ENCODE measurements at places on chromosomes 6 and 20.

- no peak for DNase-seq
Measured at GRCh38 chr6:16158943-16159557, 30.2 kb downstream of the MYLIP start.

GRCh38 chr6:782141-782540 is 89.2 kb upstream of the EXOC2 start:
- DNase-seq = no peak

DNA sequence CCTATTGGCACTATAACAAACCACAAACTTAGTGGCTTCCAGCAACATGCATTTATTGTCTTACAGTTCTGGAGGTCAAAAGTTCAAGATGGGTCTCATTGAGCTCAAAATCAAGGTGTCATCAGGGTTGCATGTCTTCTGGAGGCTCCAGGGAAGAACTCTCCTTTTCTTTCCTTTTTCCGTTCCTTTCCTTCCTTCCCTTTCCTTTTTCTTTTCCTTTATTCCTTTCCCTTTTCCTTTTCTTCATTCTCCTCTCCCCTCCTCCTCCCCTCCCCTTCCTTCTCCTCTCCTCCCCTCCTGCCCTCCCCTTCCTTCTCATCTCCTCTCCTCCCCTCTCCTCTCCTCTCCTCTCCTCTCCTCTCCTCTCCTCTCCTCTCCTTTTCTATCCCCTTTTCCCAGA is 460.2 kb upstream of the CDH4 start:
- no peak for DNase-seq

DNA sequence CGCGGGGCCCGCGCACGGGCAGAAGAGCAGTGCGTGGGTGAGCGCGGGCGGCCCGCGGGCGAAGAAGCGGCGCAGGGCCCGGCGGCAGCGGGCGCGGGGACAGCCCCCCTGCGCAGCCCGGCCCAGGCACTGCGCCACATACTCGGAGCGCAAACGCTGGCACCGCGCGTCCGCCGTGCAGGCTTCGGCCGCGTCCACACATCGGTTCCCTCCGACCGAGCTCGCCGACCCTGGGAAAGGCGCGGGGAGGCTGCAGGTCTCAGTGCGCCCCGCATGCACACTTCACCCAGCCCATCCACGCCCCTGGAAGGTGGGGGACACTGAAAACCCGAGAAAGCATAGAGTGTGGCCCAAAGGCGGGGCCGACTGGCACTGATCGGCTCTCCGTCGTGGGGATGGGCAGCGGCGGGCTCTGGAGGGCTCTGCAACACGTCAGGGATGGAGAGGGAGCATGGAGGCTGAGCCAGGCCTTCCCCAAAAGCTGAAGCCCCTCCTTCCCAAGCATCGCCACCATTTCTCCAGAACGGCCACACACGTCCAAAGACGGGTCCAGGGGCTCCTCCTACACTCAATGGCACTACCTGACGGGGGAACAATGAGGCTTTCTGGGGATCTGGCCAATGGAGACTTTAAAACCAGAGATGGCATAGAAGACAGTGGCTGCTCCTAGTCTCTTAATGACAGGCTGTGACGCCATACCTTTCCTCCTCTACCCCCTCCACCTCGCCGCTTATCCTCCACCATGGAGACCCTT is 2.0 kb downstream of the GFRA4 start:
- DNase-seq = no peak

DNA sequence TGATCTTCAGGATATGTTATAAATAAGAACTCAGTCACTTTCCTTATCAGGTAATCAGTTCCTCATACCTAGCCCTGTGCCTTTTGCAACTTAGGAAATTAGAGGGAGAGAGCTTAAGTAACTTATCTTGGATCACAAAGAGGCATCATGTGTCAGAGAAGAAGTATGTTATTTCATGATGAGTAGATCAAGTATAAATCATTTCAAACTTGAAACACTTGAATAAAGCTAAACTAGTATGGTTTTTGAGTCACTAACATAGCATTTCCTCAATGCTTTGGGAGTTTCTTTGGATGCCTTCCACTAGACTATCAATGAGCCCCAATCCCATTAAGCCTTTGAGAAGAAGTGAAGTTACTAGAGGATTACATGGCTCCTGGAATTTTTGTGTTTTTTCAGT is 102.6 kb upstream of the TNFAIP3 start:
- no peak for DNase-seq

DNA sequence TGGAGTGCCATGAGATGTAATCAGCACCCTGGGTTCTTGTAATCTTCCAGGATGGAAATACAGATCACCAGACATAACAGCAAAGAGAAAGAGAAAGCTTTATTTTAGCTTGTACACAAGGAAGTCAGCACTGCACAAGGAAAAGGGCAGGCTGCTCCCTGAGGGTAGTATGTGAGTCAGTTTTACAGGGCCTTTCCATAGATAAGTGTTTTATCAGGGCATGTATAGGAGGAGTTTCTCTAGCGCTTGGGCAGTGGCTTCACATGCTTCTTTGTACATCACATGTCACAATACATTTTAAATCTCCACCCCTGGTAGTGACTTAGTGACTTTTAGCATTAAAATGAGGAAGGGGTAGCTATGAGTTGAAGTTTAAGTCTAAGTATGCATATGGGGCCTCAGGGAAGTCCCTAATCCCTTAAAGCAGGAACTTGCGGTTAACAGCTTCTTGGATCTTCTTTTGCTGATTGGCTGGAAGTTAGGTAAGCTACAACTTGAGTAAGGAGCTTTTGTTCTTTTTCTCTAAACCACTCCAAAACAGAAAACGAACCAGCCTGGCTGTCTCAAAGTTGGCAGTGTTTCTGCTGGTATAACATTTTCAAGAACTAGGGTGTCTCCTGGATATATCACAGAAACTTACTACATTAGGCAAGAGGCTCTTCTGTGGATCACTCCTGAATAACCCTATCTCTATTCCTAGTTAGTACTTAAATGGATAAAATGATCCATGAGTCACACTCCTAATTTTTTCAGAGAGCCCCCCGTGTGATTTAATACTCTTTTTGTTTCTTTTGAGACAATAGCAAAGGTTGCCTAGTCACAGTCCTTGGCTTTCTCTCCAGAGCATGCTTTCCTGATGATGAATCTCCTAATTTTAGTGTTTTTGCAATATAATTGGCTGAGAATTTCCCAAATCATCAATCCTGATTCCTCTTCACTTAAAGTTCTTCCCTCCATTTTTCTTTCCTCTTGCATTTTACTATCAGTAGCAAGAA is 60.2 kb downstream of the MRAP2 start:
- peak; percentile 24 for DNase-seq

- no peak for DNase-seq
Measured at GRCh38 chr6:51302431-51302830, 483.8 kb downstream of the TFAP2B start.

DNA sequence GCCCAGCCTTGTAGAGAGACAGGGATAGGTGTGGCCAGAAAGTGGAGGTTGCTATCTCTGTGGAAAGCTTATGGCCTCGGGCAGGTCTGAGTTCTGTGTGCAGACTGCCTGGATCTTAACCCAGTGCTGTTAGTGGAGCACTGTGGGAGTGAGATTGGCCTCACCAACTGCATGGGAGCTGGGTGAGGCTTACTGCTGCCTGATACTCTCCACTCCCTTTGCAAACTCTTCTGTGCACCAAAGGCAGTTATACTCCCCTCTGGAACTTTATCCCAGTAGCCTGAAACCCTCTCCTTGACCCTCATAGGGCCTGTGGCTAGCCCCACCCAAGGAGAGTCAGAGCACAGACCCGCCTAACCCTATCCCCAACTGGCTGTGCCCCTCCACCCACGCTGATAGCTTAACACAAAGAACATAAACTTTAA is 41.4 kb upstream of the PKIB start:
- no peak for DNase-seq

GRCh38 chr6:17349427-17349826 is 44.0 kb upstream of the CAP2 start:
- no peak for DNase-seq

GRCh38 chr20:54624706-54625390 is 149.5 kb downstream of the DOK5 start:
- DNase-seq = no peak

DNA sequence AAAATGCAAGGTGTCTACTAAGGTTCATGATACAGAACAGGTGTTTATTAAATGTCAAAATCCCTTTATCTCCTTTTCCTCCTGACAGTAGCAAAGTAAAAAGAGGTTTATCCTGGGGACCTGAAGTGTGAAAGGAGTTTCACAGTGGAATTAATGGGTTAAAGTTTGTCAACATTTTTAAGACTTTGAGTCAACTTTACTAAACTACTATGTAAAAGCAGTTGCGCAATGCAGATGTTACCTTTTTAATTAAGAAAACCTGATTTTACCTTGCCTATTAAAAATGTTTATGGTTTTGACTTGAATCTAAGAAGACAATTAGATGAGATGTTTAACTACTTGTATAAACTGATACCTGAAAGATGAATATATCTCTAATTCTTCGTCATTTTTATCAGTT is 14.6 kb downstream of the PKIB start:
- no peak for DNase-seq

DNA sequence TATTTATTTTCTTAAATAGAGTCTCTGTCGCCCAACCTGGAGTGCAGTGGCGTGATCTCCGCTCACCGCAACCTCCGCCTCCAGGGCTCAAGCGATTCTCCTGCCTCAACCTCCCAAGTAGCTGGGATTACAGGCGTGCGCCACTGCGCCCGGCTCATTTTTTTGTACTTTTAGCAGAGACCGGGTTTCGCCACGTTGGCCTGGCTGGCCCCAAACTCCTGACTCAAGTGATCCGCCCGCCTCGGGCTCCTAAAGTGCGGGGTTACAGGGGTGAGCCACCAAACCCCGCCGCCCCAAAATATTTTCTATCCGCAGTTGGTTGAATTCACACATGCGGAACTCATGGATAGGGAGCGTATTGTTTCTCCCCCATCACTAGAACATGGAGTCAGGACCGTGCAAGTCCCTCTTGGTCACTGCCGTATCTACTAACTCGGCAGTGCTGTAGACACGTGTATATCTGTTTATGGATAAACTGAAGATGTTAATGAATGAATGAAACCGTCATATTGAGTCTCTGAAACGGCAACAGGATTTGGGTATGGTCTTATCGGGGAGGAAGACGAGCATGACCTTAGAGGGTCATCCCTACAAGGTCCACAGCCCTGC is 904 bp downstream of the MKKS start:
- DNase-seq = no peak

- no peak for DNase-seq
Measured at GRCh38 chr6:68144667-68145066, 490.4 kb upstream of the ADGRB3 start.

- DNase-seq = no peak
Measured at GRCh38 chr20:5127859-5128424, 1.1 kb downstream of the CDS2 start.

GRCh38 chr20:44901974-44902373 is 7.9 kb upstream of the PABPC1L start:
- no peak for DNase-seq

DNA sequence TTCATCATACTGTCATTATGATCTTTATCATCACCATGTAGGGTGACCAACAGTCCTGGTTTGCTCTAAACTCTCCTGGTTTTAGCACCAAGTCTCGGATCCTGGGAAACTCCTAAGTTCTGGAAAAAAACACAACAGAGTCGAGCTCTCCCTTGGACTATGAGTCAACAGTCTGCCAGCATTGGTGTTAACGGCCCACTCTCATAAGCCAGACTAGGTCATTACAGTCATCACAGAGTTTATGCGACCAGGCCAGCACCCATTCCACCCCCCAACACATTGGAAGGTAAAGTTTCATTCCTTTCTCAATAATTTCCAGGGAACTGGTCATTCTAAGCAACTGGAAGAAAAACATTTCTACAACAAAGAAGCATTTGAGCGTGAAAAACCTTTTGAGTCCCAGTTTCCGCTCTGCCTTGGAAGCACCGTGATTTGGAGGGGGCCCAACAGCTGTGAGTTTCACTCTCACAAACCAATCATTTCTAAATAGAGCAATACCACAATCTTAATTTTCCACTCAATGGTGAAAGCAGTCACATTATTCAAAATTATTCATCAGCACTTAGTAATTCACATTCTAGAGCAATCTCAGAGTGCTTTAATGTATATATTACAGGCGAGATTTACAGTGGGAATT is 445.0 kb downstream of the CDH26 start:
- peak; percentile 59 for DNase-seq

DNA sequence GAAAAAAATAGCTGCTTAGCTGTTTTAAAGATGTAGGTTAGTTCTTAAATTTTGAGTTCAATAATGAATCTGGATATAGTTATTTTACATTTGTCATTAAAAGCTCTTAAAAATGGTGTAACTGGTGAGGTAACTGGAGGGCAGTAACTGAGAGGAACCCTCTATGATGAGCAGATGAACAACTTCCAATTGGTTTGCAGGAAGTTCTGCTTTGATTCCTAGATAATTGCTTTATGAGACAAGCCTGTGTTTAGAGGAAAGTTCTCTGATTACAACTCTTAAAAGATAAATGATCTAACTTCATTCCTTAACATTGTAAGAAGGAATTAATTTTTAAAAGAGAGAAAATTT is 8.5 kb downstream of the MYLIP start:
- DNase-seq = no peak

DNA sequence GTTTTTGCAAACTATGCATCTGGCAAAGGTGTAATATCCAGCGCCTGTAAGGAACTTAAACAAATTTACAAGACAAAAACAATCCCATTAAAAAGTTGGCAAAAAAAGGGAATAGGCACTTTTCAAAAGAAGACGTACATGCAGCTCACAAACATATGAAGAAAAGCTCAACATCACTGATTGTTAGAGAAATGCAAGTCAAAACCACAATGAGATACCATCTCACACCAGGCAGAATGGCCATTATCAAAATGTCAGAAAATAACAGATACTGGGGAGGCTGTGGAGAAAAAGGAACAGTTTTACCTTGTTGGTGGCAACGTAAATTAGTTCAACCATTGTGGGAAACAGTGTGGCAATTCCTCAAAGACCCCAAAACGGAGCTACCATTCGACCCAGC is 54.2 kb downstream of the TSBP1 start:
- no peak for DNase-seq

- DNase-seq = no peak
Measured at GRCh38 chr6:85405853-85406198, 44.1 kb upstream of the NT5E start.

- no peak for DNase-seq
Measured at GRCh38 chr20:13671916-13672378, 33.2 kb upstream of the TASP1 start.

DNA sequence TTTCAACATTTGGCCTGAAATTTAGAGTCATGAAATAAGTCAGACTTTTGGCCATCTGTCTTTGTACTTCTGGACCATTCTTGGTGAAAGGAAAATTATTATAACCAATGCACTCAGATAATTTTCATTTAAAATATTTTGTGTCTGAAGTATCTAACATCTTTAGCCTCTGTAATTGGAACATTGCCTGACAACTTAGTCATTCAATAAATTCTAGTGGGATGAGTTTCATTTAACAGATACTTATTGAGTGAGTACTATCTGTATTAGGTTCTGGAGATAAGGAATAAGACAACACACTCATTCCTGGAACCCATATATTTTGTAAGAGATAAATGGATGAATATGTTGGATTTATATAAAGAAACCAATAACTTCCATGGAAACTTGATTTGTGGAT is 536.0 kb downstream of the BCKDHB start:
- no peak for DNase-seq

- no peak for DNase-seq
Measured at GRCh38 chr20:31475472-31476293, 595 bp downstream of the REM1 start.

- DNase-seq = no peak
Measured at GRCh38 chr20:10710991-10711775, 37.4 kb upstream of the JAG1 start.

All from activated CD4-positive, alpha-beta T cell treated with anti-CD3 and anti-CD28 coated beads, Interleukin-10, Interleukin-2, amounts not matched to agents 100 ng/mL and 50 ng/mL, durations not matched to agents 16 hours and 8 hours (primary cell).